AML-193 (cell line): ENCODE measurements at places on chromosomes 3 and 15.
A peak's percentile ranks its signal among the peaks of the same experiment; 100 is the strongest.

- DNase-seq, result no peak
Measured at GRCh38 chr15:39419651-39420050, 161.2 kb upstream of the THBS1 start.

DNA sequence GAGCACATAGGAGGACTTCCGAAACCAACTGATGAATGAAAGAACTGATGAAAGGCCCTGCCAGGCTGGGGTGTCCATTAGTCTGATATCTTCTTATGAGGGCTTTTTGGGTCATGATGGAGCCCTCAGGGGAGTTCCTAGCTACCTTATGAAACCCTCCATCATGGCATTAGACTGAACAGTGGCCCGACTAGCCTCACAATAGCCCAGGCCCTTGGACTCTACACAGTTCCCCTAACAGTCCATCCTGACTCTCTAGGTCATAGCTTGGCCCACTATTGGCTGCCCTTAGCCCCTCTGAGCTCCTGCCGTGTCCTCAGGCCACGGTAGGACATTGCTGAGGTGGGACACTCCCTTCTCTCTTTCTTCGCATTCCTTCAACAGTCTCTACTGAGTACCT, 365.9 kb downstream of the CACNA2D3 start:
- DNase-seq, result no peak

- DNase-seq, result no peak
Measured at GRCh38 chr3:180290300-180290699, 253.6 kb upstream of the PEX5L start.

DNA sequence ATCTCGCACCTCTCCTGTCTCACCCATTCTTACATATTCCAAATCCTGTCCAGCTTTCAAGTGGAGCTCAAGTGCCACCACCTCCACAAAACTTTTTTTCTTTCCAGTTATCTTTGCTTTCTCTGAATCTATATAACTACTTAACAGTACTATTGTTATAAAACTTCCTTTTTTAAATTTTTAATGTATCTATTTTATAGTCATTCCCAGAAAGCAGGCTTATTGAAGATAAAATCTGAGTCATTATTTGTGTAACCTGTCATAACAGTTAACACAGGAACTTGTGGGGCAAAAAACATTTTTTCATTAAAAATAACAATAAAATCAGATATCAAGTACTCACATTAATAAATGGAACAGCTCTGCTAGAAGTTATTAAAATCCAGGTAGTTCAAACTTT, 73.3 kb upstream of the ALCAM start:
- no peak for DNase-seq

DNA sequence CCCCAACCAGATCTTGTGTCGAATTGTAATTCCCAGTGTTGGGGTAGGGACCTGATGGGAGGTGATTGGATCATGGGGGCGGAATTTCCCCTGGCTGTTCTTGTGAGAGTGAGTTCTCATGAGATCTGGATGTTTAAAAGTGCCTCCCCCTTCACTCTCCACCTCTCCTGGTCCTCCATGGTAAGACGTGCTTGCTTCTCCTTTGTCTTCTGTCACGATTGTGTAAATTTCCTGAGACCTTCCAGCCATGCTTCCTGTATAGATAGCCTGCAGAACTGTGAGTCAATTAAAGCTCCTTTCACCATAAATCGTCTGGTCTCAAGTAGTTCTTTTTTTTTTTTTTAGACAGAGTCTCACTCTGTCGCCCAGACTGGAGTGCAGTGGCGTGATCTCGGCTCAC, 42.3 kb downstream of the NR1D2 start:
- DNase-seq, result peak; percentile 89

DNA sequence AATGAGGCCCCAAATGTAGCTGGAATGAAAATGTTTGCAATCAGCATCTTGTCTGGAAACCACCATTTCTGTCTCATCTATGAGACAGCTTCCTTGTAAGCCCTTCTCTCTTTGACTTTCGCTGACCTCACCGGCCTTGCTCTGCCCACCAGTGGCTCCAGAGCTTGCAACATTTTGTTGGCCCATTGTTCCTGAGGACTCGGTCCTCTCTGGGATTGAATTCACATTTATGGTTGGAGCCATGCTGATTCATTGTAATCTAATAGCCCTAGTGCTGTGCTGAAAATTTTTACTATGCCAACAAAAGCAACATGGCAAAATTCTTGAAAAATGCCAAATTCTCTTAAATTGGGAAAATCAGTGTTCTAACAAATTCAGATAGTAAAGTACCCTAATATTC, 37.2 kb downstream of the ABHD5 start:
- no peak for DNase-seq

- DNase-seq, result no peak
Measured at GRCh38 chr3:155241579-155241978, 51.9 kb downstream of the STRIT1 start.
